ENCODE measurements at places on chromosomes 7 and 10.

DNA sequence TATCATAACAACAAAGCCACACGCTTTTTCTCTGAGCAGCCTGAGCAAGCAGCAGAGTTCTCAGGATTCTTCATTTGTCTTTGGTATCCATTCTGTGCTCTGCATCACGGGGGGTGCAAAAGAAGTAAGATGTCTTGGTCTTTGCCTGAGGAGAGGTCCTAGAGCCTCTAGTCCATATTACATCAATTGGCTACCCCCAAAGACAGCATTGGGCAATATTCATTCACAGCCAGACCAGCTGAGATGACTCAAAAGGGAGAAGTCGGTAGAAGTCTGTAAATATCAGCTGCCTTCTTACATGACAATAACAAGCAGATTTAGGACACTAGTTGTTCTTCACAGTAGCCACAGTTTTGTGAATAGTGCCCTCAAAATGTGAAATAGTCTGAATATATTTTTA is 66.6 kb downstream of the FZD1 start:
- DNase-seq, result no peak

DNA sequence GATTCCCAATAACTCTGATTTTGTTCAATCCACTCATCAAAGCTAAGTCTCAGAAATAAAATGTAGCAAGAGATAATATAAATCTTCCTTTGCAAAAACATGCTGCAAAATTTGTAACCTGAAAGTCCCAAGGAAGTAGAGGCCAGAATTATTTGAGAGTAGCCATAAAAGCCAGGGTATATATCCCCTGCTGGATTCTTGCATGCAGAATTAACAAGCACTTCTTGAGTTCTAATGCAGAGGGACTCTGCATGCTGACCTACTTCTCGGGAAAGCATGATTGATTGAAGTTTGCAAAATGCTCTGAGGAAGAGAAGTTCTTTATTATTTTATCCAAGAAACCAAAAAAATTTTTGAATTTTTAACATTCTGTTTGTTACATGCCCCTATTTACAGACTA is 121.6 kb downstream of the THSD7A start:
- DNase-seq, result no peak

GRCh38 chr10:127426746-127427145 is 122.4 kb upstream of the NPS start:
- DNase-seq, result no peak

DNA sequence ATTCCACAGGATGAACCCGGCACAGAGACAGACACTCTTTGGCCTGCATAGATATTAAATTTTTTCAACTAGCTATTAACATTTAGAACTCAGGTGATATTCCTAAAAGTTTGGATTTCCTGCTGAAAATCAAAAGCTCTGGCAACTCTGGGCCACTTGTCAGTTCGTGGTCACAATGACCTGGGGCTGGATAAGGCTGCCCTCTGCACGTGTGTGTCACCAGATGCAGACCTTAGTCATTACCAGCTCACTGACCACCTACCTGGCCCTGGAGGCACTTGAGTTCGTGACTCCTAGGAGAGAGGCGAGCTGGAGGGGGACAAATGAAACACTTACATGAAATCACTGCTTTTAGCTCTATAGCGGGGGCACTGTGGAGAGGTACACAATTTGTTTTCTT is 126.5 kb downstream of the HIPK2 start:
- no peak for DNase-seq

DNA sequence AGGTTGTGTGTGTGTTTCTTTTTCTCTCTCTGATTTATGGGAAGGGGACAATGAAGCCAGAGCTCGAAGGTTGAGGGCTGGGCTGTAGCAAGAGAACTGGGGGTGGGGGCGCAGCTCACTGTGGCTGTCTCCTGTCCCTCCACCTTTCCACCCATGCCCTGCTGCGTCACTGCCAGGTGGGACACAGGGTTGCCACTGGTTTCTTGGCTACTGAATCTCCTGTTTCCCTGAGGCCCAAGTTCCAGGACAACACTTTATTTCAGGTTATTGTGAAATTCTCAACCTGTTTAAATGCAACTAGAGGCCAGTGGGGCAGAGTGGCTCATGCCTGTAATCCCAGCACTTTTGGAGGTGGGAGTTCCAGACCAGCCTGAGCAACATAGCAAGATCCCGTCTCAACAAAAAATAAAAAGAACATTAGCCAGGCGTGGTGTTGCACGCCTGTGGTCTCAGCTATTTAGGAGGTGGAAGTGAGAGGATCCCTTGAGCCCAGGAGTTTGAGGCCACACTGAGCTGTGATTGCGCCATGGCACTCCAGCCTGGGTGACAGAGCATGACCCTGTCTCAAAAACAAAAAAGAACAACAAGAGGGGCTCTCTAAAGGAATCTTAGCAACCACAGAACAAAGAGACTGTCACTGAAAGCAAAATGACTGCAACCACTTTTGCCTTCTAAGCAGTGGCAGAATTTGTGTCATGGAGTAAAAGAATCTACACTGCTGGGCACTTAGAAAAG is 22.6 kb downstream of the TBATA start:
- DNase-seq, result no peak

Measured in T47D (cell line).